ENCODE measurements at places on chromosomes 3 and 15. TPM values are rescaled to one million over a fixed set of nuclear protein-coding genes. Genes with fewer than 3 reads are reported as not detected.

Gene APOD
- total RNA-seq = not detected

- no peak for DNase-seq
Observed at GRCh38 chr3:133803469-133803868, 2.1 kb upstream of the SRPRB start.

Gene GRM2
- total RNA-seq = 3.0 TPM

- DNase-seq = no peak
Observed at GRCh38 chr3:10306156-10306555, 13.4 kb upstream of the GHRL start.

- no peak for DNase-seq
Observed at GRCh38 chr15:88657326-88658069, 18.7 kb downstream of the ISG20 start.

Gene KIF7
- 0.67 TPM for total RNA-seq

DNA sequence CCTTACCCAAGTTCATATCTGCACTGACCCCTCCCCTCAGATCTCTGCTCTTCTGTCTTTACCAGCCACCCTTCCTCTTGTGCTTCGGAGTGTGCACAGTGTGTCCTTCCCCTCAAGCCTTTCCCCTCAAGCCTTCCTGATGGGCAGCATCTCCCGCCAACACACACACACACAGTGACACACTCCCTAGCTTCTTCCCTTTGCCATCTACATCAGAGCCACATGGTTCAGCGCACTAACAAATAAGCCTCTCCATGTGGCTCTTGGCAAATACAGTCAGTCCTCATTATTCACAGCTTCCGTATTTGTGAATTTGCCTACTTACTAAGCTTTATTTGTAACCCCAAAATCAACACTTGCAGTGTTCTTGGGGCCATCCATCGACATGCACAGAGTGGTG, 37.5 kb downstream of the SH3BP5 start:
- no peak for DNase-seq

Gene SLC9C1
- not detected for total RNA-seq

DNA sequence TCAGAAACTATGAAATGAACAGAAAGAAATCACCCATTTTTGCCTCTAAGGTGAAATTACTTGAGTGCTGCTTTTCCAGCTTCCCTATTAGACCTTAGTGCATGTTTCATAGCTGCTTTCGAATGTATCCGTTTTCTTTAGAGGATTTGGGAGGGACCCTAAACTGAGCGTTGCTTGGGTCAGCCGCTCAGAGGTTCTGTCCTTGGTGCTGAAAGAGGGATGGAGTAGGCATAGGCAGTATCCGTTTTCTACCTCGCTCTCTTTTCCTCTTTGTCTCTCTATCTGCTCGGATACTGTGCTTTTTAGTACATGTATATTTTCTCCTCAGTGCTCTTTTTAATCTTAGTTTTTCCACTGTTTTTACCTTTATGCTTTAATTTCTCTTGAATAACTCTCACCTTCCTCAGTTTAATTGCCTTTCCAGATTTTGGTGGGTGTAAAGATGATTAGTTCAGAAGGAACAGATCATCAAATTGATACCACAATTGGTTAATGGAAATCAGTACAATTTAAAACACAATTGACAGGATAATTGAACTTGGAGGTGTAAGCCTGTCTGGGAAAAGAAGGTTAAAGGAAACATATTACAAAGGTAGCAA, at the start of gene DRD3:
Gene DRD3 (minus strand): TSS at position 283 of the 599 bp plus-strand sequence. CDS start 7,060 bp downstream, outside the sequence.
- DNase-seq = peak; percentile 29

GRCh38 chr3:106714400-106714799, 662.8 kb upstream of the CCDC54 start:
- no peak for DNase-seq

Gene LRRC31
- total RNA-seq = not detected
